ENCODE measurements at places on chromosomes 6 and 20.

DNA sequence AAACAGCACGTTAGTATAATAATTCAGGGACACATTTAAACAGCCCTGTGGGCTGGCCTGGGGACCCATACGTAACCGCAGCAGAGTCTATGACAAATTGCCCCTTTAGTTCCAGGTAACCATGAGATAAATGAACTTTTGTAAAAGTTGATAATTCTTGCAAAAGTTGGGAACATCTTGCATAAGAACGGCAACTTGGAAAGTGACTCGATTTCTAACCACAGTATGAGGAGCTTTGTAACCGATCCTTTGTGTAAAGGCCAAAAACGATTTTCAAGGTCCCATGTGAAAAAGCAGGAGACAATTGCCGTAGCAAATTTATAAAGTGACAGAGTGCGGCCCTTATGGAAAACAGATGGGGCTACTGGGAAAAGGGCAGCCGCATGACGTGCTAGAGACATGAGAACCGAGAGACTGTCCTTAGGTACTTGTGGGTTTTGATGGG, 81.6 kb downstream of the PSMG4 start:
- DNase-seq: no peak

GRCh38 chr6:81063891-81064290, 688.6 kb downstream of the TENT5A start:
- no peak for DNase-seq

GRCh38 chr6:91087908-91088307, 501.0 kb upstream of the MAP3K7 start:
- no peak for DNase-seq

GRCh38 chr6:132456700-132457143, 55.4 kb upstream of the MOXD1 start:
- DNase-seq: no peak

- no peak for DNase-seq
Observed at GRCh38 chr6:45657226-45657625, 279.5 kb upstream of the SUPT3H start.

- no peak for DNase-seq
Observed at GRCh38 chr6:28769626-28770402, 154.0 kb downstream of the TRIM27 start.

GRCh38 chr6:158529629-158530028, 30.3 kb upstream of the TMEM181 start:
- no peak for DNase-seq

DNA sequence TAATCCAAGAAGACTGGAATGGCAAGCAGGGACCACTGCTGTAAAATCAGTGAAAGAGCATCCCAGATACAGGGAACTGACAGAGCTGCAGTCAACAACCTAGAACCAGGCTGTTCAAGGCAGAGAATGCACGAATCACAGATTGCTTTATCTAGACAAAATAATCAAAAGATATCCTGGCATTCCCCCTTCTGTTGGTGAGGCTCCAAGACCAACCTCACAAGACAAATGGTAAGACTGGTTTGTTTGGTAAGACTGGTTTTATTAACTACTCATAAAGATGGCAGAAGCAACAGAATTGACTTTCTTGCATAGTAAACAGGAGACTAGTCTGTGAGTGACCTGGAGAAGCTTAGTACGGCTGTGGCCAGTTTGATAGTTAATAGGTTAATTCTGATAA, 88.8 kb upstream of the AHI1 start:
- DNase-seq: no peak

DNA sequence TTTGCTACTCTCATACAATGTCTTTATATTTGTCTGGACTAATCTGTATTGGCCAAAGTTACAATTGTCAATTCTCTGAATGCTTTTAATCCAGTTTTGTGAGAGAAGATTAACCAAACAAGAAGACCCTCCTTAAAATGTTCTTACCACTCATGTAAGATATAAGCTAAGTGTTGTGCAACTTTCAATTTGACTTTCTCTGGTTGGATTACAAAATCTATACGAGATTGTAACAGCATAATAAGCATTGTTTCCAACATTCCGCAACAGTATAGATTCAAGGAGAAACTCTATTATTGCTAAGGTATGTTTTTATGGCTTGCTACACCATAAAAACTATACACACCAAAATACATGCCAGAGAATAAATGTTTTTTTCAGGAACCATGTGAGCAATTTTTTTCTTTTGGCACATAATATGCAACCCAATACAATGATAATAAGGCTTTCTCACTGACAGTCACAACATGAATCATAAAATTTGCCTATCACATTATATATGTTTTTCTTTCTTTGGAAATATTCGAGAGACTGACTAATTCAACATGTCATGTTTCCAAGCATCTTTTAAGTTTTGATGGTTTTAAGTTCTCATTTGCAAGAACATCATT, 12.2 kb upstream of the TRPC4AP start:
- no peak for DNase-seq

GRCh38 chr20:62642666-62643520, 590 bp downstream of the SLCO4A1 start:
- no peak for DNase-seq

DNA sequence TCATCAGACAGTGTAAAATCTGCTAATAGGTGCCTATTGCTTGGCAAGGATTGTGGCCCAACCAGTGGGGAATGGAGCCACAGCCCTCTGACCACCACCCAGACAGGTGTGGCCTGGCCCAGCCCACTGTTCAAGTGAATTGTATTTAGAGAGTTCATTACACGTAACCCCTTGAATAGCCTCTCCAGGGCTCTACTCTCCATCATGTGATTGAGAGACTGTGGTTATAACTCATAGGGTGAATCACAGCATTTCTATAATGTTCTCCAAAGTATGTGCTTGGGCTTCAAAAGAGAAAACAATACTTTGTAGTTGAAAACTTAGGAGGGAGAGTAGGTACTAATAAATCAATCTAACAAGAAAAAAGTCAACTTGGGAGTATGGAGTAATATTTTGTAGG, 38.4 kb downstream of the ALDH8A1 start:
- DNase-seq: no peak

DNA sequence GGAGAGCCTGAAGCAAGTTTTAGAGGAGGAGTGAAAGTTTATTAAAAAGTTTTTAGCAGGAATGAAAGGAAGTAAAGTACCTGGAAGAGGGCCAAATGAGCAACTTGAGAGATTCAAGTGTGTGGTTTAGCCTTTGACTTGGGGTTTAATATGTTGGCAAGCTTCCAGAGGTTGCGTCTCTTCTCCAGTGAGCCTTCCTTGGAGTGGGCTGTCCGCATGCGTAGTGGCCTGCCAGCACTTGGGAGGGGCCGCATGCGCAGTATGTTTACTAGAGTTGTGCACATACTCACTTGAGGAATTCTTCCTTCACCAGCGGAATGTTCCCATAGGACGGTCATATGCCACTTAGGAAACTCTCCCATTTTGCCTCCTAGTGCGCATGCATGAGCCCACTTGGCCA, 235.2 kb downstream of the ALDH8A1 start:
- DNase-seq: no peak

GRCh38 chr20:58224097-58224496, 4.4 kb downstream of the ANKRD60 start:
- DNase-seq: no peak

- no peak for DNase-seq
Observed at GRCh38 chr20:7893014-7893730, 47.1 kb downstream of the HAO1 start.

GRCh38 chr20:22836211-22836610, 198.9 kb upstream of the SSTR4 start:
- DNase-seq: no peak

DNA sequence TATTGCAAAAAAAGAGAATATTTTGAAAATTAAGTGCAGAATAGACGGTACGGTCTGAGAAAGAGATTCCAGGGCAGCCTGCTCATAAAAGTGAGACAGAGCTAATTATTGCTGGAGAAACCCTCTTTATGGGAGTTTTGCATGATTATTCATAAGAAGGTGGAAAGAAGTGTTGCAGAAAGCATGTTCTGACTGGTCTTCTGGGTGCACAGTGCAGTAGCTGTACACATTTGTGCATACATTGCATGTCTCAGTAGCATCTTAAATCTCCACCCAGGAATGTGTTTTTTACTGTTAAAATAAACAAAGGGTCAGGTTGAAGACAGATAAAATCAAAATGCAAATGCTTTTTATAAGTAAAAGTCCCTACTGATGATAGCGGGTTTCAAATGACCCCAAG, 1813.6 kb upstream of the DEFB115 start:
- no peak for DNase-seq

DNA sequence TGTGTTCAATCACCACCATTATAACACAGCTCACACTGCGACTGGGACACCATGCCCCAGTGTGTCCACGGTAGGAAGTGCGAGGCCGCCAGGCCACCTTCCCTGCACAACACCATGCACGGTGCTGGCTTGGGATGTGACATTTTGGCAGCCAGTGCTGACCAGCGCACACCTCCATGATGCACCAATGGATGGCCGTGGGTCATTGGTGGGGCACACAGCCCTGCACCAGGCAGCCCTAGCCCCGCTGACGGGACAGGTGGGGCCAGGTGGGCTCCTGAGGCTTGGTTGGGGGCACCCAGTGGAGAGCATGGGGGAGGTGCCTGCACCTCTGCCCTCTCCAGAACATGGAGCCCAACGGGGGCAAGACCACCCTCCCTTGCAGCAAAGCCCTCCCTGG, 18.2 kb upstream of the FRMD1 start:
- DNase-seq: no peak

GRCh38 chr20:6416371-6416770, 293.5 kb upstream of the FERMT1 start:
- DNase-seq: no peak

DNA sequence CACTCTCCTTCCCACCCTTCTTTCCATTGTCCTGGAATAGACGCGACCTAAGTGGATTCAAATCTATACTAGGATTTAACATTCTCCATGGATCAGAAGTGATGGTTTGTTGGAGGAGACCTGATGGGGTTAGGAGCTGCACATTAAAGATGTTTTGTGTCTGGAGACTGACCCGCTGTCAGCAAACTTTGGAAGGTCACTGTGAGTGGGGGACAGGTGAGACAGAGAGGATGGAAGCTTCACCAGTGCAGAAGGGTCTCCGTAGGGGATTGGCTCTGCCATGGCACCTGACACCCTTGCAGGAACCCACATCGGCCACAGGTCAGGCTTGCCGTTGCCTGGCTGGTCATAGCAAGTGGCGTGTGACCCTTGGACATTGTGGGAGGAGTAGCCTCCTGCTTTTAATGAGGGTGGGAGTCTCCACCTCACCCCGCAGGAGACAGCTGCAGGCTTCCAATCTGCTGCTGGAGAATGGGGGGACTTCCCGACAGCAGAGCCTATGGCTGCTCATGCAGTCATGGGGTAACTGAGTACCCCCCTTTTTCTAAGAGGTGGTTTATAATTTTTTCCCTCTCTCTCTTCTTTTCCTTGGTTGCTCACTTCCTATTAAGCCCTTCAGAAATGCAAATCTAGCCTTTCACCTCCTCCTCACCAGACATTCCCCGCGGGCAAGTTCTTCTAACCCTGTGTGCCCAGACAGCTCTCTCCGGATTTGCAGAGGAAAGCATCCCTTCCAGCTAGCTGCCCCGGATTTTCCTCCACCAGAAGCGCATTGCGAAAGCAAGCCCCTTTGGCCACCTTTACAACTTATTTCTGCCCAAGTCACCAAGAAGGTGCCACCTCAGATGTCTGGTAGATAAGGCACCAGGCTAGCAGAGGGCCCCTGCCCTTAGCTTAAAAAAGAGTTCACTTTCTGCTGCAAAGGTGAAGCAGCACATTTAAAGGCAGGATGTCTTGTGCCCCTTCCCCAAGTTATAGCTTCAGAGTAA, 53.5 kb downstream of the DACT2 start:
- DNase-seq: no peak

DNA sequence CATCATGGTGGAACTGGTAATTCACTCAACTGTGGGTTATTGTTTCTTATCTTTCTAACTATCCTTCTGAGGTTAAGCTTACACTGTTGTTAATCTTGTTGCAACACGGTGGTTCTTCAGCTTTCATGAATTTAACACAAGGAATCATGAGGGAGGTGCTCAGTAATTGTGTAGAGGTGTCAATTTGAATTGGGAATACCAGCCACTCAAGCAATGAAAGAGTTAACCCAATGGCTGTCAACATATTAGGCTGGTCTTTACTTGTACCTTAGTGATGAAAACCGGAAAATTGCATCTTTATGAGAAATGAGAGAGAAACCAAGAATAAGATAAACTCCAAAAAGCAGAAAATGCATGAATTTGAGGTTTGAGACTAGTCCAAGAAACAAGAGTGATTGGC, 95.7 kb downstream of the HS3ST5 start:
- no peak for DNase-seq

DNA sequence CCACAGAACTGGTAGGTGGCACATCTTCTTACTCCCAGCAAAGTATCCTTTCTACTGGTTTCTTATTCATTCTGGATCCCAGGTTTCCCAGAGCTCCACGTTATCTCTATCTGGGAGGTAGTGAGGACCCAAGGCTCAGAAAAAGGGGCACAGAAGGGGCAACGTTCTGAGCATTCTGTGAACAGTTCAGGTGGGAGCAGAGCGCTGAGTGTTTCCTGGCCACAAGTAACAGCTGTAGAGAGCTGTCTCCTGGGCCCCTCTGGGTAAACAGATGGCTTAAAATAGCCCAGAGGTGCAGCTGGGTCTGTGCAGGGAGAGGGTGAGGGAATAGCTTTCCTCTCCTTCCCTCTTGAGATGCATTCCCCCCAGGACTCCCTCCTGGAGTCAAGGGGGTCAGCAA, 2.1 kb downstream of the APOBEC2 start:
- DNase-seq: no peak

- DNase-seq: no peak
Observed at GRCh38 chr6:89410788-89411144, 1.3 kb downstream of the RRAGD start.

- DNase-seq: no peak
Observed at GRCh38 chr6:104623052-104623690, 236.5 kb downstream of the HACE1 start.

GRCh38 chr6:12436683-12437082, 146.5 kb downstream of the EDN1 start:
- no peak for DNase-seq

DNA sequence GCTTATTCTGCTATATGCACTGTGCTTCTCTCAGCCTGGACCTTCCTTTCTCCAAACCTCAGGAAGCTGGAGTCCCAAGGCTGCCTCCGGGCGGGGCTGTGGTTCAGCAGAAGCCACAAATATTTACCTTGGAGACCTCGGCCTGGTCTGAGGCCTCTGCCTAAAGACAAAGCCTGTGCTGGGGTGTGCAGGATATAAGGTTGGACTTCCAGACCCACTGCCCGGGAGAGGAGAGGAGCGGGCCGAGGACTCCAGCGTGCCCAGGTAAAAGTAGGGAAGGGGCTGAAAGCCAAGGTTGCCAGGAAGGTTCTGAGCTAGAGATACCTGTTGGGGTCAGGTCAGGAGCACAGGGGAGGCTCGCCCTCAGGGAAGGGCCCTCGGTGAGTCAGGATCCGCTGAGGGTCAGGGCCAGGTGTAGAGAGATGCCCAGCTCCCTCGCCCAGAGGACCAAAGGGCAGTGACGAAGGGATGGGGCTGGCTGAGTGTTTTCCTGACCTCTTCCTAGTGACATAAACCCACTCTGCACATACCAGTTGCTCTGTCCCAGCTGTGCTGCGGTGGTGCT, at the start of gene BPIFB1:
Gene BPIFB1 (plus strand): TSS at position 224 of the 565 bp plus-strand sequence. CDS start 2,860 bp downstream, outside the sequence.
- no peak for DNase-seq

All from ascending aorta (tissue), 2 donors.